ENCODE measurements at places on chromosomes 2 and 18.

- no peak for DNase-seq
Observed at GRCh38 chr2:21498016-21498415, 374.2 kb downstream of the TDRD15 start.

DNA sequence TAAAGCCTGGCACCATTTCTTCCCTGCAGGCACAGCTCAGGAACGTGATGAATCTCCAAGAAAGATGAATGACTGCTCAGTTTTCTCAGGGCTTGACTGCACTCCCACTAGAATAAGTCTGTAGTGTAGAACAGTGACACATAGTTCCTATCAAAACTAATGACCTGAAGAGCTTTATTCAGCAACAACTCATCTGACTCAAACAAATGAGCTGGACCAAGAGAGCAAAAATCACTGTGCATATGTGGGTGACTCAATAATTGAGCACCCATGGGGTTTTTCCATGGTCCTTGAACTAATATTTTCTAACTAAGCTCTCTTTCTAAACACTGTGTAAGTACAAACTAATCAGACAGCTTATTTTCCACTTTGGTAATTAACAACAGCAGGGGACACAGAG is 61.1 kb upstream of the XDH start:
- DNase-seq, result peak; percentile 30

DNA sequence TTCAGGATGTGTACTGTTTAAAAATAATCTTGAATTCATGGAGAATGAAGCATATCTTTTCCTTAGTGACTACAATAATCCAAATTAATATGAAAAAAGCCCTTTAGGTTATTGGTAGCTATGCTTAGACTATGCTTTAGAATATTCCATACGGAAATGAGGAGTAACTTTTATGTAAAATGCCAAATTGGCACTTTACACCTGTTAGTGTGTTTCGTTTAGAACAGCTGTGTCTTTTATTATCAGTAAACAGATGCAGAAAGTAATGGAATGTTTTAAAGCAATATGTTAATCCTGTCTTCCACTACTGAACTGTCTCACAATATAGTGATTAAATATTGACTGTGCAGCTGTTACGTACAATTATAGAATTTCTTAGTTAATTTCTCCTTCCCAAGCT is 129.6 kb downstream of the PMS1 start:
- DNase-seq, result no peak

- no peak for DNase-seq
Observed at GRCh38 chr2:34188464-34189303, 589.6 kb upstream of the FAM98A start.

DNA sequence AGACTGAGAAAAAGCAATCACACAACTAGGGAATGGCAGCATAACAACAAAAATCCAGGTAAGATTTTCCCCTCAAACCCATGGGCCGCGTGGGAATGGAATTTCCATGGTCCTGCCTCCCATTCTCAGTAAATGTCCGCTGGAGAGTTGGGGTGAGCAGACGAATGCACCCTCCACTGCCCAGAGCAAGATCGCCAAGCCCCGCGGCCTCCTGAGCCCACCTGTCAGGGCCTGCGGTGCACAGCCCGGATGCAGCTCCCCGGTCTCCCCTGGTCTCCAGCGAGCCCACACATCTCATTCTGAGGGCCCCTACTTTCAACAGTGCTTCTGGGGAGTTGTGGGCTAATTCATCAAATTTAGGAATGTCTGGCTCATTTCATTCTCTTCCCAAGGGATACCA is 327.4 kb upstream of the HS6ST1 start:
- no peak for DNase-seq

DNA sequence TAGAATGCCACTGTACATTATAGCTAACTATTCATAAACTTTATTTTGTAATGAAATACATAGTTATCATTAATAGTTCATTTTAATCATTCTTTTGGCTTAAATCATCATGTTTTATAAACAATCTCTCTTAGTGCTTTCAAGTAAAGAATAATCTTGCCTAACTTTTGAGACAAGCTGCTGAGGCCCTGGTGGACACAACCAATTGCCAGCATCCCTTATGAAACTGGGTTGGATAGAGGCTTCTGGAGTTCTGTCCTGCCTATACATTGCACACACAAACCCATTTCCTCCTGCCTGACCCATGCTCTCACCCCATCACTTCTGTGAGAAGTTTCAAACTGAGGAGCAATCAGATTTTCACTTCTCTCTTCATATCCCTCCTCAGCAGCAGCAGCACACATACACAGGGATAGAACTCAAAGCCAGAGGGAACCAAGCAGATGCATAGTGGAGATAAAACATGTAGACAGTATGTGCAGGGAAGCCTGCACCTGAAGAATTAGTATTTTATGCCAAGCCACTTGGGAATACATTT is 450.0 kb upstream of the SLC14A2 start:
- no peak for DNase-seq

- DNase-seq, result peak; percentile 9
Observed at GRCh38 chr2:182240862-182241371, 185.9 kb downstream of the PDE1A start.

DNA sequence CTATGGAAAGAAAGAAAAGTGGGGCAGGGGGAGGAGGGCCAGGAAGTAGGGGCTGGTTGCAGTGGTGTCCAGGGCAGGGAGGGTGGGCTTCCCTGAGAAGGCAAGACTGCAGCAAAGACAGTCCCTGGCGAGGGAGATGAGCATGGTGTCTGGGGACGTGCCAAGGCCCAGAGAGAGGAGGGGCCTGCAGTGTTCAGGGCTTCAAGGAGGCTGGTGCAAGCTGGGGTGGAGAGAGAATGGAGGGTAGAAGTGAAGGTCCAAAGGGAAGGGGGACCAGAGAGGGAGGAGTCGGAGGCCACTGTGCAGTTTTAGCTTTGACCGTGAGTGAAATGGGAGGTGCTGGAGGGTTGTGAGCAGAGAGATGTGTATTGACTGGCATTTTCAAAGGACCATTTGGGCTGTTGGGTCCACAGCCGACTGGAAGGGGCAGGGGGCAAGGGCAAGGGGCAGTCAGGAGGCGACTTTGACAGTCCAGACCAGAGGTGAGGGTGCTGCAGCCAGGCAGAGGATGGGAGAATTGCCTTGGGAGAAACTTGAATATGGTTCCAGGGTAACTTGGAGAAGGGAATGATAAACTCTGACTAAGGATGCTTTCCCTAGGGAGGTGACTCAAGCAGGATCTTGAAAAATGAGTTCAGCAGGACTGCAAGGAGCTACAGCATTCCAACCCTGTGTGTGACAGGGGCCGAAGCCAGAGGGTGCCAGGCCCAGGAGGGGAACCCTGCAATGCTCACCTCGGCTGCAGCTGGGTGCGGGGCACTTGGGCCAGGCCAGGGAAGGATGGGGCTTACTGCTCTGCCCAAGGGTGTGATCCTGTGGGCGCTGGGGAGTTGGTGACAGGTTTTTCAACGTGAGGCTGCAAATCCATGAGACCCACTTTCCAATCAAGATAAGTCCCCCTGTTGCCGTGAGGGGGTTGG is 177.1 kb upstream of the HAAO start:
- peak; percentile 91 for DNase-seq

GRCh38 chr2:130756053-130756873 is 923 bp downstream of the AMER3 start:
- peak; percentile 50 for DNase-seq

- no peak for DNase-seq
Observed at GRCh38 chr2:102424754-102425153, 1.8 kb downstream of the IL18RAP start.

GRCh38 chr2:237514474-237515130 is 27.6 kb downstream of the MLPH start:
- no peak for DNase-seq

DNA sequence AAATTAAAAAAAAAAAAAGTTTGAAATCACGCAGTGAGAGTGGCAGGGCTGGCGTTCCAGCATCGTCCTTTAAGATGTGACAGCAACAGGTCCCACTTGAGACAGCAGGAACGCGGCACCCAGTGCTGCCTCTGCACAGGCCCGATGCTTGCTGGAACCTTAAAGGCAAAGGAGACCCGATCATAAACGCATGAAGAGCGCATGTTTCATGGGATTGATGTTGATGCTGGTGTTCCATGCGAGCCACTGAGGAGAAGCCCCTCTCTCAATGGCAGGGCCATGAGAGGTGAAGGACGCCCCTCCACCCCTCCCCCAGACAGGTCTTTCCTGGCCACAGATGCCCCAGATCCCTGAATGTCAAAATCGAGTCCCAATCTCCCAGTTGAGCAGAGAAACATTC is 17.9 kb upstream of the ALPI start:
- no peak for DNase-seq

GRCh38 chr2:216665717-216666116 is 29.6 kb downstream of the IGFBP5 start:
- no peak for DNase-seq
